ENCODE measurements at places on chromosomes 11 and 22.

GRCh38 chr11:109769858-109770257 is 323.3 kb upstream of the ZC3H12C start:
- DNase-seq, result no peak

GRCh38 chr22:39556970-39557841 is 13.3 kb upstream of the CACNA1I start:
- DNase-seq, result no peak

GRCh38 chr11:65545853-65546216 is 12.3 kb downstream of the LTBP3 start:
- no peak for DNase-seq

DNA sequence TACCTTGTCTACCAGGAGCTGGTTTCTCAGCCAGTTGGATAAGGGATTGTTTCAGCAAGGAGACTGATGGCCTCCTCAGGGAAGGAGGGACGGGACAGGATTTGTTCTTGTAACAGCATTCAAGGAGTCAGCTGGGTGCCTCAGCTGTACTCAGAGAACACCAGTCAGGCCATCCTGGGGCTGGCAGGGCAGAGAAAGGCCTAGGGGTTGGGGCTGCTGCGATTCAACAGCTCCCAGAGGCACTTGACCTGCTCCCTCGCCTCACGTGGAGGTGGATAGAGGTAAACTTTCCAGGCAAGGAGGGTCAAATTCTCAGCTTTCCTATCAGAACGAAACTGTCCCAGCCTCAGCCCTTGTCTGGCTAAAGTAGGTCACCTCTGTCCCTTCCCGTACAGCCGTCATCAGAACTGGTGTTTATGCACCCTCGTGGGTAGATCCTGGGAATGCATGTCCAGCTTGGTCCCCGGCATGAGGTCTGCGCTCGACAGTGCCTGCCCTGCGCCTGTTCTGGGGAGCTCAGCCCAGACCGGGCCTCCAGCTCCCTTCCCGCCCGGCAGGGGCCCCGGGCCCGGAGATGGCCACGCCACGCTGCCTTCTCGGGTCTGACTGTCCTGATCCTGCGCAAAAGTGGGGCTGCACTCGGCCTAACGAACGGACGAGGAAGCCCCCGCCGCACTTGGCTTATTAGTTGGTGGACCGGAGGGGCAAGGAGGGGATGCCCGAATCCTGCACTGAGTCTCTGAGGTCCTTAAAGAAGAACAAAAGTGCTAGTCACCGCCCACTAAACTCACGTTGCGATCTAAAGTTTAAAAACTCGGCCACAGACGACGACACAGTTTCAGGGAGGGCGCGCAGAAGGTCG is 762 bp upstream of the CCDC134 start:
- DNase-seq, result no peak
